ENCODE measurements at places on chromosomes 4 and X.

DNA sequence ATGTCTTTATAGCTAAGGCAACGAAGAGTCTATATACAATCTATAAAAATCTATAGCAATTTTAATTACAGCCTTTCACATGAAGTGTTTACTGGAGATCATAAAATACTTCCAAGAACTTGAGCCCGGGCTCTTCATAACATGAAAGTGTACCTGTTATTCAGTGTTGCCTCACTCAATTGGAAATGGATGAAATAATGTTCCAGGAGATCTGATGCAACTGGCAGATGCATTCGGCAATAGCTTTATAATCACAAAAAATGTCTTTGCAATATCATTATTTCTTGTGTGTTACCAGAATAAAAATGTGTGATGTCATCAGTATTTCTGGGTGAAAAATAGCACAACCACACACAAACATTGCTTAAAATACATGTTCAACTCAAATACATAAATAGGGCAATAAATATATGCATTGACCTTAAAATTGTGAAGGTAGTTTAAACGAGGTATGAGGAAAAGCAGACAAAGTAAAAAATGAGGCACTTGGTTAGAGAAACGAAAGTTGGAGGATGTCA, 1266.8 kb upstream of the PCDH7 start:
- DNase-seq: no peak

DNA sequence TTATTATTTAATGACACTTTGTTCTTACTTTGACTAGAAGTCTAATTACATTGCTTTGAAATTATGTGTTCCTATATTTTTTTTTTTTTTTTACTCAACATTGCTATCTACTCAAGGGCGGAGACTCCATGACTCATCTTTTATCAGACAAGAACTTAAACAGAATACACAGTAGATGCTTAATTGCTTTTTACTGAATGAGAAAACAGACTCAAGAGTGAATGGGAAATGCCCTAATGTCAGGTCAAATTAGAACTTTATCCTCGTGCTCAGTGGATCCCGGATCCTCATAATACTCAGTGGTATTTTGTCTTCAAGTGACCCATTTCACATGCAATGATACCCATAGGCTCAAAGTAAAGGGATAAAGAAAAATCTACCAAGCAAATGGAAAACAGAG, 954.5 kb upstream of the IGFBP7 start:
- DNase-seq: no peak

- DNase-seq: no peak
These were observed 3.0 kb upstream of the MAB21L2 start for GRCh38 chr4:150578745-150579501.

DNA sequence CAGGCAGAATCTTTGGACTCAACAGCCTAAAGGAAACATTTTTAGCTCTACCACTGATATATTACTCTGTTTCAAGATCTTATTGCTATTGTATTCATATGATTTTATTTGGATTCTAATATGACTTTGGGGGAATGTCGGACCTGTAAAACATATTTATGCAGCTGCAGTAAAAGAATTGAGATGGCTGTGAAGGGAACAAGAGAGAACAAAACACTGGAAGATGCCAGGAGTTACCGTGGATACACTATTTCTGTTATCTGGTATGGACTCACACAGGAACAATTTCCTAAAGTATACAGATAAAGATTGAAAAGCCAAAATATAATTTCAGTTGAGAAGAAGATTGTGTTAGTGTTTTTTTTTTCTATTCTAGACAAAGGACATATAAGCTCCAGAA, 113.0 kb upstream of the DCLK2 start:
- no peak for DNase-seq

- DNase-seq: no peak
These were observed 19.3 kb upstream of the CSF2RA start for GRCh38 chrX:1249101-1249887.

Data from stimulated activated CD8-positive, alpha-beta memory T cell treated with anti-CD3 and anti-CD28 coated beads, Interleukin-4, amount 100 ng/mL, for 4 hours (primary cell).